ENCODE measurements at places on chromosomes 12 and 14.

- DNase-seq: no peak
Measured at GRCh38 chr12:66062290-66062625, 68.3 kb downstream of the LLPH start.

DNA sequence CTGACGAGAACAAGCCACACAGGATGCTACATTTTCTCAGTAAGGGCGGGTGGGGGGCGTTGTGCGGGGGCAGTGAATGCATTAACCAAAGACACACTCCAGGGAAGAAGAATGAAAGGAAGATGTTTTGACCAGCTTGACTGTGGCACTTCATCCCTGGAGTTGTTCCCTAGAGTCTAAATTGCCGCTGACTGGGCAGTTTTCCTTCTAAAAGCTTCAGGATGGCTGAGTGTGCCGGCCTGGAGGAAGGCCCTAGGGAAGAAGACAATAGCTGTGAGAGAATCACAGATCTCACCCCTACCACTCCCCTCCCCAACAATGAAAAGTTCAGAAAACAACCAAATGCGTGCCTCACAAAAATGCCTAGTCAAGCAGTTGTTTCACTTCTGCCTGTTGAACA is 67.2 kb downstream of the NKX2-1 start:
- no peak for DNase-seq

DNA sequence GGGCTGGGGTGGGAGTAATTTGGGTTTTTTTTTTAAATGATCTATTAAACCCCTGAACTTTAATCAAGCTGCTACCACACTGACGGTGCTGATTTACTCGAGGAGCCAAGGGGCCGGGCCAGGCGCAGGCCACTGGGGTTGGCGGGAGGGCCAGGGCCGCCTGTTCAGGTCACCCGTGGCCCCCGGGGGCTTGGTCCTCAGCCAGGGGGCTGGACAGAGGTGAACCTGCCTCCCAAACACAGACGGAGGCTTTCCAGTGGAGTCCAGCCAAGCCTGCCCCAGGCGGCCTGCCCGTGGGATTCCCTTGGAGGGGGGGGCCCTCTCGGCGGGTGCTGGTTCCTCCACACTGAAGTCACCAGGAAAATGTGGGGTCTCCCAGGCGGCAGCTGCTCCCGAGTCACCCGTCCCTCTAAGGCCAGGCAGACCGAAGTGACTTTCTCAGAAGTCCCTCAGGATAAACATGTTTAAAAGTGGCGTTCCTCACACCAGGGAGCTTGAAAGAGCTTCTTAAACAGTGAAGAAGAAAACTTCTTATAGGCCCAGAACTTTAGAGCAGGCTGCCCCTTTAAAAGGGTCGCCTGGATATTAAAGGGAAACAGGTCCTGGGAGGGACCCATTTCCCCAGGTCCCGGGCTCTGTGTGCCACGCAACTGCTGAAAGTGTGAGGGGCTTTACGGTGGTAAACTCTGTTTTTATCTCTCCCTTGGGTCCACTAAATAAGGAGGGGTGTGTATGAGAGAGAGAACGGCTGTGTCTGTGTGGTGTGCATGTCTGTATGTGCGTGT is 167.2 kb upstream of the GSC start:
- DNase-seq: no peak

- no peak for DNase-seq
Measured at GRCh38 chr12:7068240-7068993, 7.9 kb downstream of the C1S start.

GRCh38 chr12:50271724-50272247 is 11.5 kb downstream of the LIMA1 start:
- no peak for DNase-seq

GRCh38 chr14:23091294-23092225 is 3.4 kb downstream of the ACIN1 start:
- DNase-seq: no peak

GRCh38 chr14:71011479-71011878 is 104.2 kb downstream of the PCNX1 start:
- no peak for DNase-seq

DNA sequence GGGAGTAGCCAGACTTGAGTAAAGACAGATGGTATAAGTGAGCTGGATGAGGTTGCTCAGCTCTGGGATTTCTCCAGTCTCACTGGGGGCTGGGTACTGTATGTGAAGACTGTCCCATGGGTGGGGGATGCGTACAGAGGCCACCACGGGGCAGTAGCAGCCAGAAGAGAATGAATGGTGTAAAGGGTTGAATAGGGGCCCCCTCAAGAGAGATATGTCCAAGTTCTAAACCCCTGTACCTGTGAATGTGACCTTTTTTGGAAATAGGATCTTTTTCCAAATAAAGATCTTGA is 21.8 kb upstream of the BCDIN3D start:
- no peak for DNase-seq

DNA sequence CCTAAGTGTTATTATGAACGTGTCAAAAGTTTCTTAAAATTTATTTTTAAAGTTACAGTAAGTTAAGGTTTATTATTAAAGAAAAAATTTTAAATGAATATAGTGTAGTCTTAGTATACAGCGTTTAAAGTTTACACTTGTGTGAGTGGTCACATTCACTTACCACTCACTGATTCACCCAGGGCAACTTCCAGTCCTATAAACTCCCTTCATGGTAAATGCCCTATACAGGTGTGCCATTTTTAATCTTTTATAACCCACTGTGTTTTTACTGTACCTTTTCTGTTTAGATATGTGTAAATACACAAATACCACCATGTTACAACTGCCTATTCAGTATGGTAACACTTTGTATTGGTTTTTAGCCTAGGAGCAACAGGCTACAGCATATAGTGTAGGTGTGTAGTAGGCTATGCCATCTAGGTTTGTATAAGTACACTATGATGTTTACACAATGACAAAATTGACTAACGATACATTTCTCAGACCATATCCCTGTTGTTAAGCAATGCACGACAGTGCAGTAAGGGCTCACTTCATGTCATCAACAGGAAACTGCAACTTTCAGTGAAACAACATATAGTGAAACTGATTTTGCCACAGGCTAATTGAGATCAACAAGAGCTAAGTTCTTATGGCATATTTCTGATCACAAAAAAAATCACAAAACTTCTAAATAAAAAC is 112.0 kb upstream of the TMCC3 start:
- DNase-seq: no peak

Measured in activated gamma-delta T cell (primary cell).